ENCODE measurements at places on chromosomes 5 and 9.
A peak's percentile ranks its signal among the peaks of the same experiment; 100 is the strongest.

DNA sequence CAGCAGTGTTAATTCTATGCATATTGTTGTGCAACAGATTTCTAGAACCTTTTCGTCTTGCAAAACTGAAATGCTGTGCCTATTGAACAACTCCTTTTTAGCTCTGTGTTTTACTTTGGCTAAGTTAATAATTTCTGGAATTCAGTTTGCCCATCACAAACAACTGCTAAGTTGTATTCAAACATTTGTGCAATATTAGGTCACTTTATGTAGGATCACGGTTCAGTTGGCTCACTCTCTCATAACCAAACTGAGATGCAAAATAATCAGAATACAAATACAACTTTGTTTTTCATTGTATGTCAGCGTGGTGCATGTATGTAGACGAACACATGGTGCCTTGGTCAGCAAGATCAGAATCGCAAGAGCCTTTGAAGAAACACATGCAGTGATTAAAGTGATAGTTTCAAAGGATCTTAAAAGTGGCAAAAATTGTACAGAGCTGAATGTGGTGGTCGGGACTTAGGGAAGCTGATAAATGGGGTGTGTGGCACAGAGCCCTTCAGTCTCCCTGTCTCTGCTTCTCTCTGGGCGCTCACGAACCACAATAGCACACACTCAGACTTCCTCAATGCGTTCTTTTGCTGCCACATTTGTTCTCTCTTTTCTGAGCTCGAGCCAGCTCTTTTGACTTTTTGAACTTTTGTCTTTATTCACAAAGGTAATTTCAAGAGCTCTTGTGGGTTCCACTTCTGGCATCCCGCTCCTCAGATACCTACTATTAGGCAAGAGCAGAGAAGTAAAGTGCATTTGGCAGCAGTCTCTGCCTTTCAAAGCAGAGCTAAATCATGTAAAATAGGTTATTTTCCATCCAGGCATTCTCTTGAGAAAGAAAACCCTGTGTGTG, 112.4 kb upstream of the CTSL start:
- DNase-seq: peak; percentile 62

- no peak for DNase-seq
Observed at GRCh38 chr9:122119166-122119521, 26.0 kb upstream of the TTLL11 start.

DNA sequence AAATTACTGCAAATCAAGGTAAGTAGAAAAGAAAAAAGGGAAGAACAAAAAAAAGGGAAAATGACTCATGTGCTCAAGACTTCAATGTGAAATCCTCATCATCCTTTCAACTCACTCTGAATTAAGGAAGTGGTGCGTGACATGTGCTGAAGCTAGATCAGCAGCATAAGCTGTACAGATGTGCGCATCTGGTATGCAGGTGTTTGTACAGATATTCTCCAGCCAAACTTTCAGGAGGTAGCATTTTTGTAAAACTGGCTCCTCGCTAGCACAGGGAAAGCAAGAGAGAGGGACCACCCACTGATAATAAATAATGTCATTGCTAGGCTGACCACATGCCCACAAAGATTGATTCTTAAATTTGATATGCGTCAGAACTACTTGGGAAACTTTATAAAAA, 253.9 kb upstream of the RGMB start:
- no peak for DNase-seq

DNA sequence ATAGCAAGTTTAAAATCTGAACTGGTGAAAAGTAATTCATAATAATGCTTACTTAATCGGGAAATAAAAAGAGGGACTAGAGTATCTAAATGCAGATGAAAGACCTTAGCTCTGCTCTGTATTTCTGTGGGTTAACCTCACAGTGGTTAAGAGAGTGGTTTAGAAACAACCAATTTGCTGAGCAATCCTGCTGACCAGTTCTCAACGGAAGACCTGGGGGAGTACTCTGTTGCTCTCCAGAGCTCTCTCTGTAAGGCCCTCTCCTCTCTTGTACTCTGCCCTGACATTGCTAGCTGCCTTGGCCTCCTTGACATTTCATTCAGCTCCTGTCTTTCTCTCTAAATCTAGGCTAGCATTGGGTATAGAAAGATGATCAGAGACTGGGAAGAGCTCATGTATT, 1186.6 kb upstream of the SEMA6A start:
- DNase-seq: no peak

DNA sequence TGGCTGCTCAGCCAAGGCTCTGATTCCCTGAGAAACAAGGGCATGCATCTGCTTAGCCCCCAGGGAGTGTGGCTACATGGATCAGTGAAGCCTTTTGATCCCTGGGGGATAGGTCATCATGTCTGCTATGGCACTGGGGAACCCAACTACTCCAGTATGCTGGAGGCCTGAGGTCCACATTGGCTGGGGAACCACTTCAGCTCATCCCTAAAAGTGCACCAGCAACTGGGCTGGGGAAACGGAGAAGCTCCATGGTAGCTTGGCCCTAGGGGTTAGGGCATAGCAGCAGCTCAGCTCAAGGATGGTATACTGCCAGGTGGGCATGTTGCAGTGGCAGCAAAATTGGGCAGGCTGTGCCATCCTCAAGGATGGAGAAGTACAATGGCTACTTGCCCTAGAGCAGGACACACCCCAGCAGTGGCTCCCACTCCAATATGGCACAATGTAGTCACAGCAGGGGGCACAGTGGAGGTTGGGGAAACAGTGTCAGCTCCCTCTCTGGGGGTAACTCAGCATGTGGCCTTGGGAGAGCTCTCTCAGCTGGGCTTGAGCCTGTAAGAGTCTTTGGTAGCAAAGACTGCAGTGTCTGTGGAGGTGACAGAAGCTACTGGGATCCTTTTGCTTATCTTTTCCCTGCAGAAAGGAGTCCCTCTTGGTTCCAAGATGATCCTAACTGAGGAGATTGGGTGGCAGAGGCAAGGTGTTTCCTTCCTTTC, 111.5 kb upstream of the FSTL4 start:
- no peak for DNase-seq

GRCh38 chr5:43017428-43017815, 22.7 kb downstream of the ANXA2R start:
- DNase-seq: no peak

- DNase-seq: no peak
Observed at GRCh38 chr5:10621832-10622231, 58.0 kb downstream of the ANKRD33B start.

GRCh38 chr5:108642170-108642906, 105.4 kb upstream of the FER start:
- peak; percentile 42 for DNase-seq

- DNase-seq: no peak
Observed at GRCh38 chr5:38830521-38831051, 15.2 kb upstream of the OSMR start.

- no peak for DNase-seq
Observed at GRCh38 chr5:143316844-143317631, 86.4 kb downstream of the NR3C1 start.

- no peak for DNase-seq
Observed at GRCh38 chr9:133576031-133576874, 32.9 kb downstream of the FAM163B start.

DNA sequence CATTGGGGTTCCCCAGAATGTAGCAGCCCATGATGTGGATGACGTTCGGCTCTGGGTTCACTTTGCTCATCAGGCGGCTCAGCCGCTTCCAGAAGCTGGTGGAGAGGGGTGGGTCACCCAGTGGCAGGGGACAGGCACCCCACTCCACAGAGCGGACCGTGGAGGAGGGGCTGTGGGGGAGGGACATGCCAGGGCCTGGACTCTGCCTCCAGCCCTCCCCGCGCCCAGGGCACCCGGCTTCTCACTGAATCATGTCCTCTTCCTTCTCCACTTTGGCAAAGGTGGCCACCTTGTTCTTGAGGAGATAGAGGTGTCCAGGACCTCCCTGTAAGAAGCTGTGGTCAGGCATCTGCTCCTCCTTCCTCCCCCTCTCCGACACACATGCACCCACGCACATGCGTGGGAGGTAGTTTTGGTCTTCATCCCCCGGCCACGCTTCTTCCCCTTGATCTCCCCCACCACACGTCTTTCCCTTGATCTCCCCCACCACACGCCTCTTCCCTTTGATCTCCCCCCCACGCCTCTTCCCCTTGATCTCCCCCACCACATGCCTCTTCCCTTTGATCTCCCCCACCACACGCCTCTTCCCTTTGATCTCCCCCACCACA, 8.9 kb upstream of the ENTPD8 start:
- no peak for DNase-seq

DNA sequence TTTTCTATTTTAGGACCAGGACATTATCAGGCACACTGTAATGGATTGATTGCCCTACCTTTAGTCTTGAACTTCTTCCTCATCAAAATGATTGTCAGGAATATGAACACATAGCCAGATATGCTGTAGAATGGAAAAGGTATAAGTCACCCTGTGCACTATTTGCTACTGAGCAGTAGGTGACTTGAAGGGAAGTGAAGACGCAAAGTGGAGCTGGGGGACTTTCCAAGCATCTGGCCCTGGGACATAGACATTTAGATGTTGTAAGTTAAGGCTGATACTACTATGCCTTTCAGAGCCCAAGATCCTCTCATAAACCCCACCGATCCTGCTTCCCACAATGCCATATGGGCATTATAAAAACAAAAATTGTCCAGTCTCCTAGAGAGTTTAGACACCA, 174.5 kb downstream of the DOCK8 start:
- DNase-seq: no peak

DNA sequence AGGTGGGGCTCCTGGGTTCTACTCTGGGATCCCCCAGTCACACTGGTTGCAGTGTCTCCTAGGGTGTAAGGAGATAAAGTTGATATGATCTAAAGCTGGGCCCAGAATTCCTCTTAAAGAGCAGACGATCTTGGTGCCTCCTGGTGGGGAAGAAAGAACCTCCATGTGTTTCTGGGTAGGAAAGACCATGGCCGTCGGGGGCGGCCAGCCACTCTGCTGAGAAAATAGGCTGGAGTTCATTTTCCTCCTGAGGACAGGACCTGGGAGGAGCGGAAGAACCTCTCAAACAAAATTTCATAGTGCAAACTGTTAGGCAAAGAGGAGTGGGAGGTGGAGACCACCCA, 163.8 kb upstream of the TBC1D2 start:
- DNase-seq: no peak

DNA sequence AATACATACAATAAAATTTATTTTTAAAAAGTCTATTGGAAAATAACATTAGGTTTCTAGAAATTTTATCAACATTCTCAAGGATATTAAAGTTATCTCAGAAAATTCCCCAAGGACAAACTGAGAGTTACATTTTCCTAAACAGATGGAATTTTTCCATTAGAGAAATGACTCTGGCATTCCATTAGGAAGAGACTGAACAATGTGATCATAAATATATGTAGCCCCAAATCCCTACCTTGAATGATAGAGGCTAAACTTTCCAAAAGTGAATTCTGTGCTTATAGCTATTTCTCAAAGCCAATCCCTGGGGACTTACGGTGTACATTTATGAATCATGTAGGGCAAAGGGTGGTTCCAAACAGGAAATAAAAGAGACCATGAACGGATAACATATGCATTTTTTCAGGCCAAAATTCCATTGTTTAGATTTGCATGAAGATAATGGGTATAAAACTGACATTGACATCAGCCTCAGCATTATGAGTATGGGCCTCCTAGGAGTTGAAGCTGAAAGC, 1181.0 kb upstream of the DMAC1 start:
- no peak for DNase-seq

DNA sequence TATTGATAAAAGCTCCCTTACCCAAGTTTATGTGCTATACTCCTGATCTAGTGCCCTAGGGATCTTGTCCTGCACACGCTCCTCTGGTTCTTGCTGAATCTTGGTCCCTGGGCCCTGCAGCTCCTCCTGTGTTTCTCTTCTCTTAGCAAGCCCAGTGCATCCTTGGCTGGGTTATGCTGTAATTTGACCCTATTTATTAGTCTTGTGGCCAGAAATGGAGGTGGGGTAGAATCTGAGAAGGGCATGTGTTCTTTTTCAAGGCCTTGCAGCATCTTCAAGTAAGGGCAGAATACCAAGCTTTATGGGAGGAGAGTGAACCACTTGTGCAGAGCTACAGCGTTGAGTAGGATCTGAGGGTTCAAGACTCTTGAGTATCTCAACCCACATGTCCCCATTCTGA, 366.8 kb downstream of the FAM170A start:
- DNase-seq: no peak

DNA sequence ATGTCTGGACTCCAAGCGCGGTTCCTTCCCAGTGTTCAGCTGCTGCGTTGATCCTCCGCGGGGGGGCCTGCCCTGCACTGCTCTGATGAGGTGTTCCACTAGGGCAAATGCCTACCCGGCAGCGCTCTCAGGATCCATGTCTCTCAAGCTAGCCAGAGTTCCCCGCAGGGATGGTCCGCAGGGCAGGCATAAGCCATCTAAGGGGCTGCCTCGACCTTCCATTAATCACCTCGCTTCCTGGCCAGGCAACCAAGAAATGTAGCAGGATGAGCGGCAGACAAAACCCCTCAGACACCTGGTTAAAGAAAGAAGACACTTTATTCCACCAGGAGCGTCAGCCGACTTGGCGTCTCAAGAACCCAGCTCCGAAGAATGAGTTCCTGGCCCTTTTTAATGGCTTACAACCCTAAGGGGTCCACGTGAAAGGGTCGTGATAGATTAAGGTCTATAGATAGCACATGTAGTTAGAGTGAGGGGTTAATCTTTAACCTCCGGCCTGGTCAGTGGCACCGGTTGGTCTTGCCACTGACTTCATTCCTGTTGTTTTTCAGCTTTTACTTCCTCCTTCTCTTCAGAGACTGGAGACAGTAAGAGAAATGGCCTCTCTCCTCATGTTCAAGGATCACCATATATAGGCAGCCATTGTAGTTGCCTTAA, 47.2 kb upstream of the COX7C start:
- DNase-seq: no peak

DNA sequence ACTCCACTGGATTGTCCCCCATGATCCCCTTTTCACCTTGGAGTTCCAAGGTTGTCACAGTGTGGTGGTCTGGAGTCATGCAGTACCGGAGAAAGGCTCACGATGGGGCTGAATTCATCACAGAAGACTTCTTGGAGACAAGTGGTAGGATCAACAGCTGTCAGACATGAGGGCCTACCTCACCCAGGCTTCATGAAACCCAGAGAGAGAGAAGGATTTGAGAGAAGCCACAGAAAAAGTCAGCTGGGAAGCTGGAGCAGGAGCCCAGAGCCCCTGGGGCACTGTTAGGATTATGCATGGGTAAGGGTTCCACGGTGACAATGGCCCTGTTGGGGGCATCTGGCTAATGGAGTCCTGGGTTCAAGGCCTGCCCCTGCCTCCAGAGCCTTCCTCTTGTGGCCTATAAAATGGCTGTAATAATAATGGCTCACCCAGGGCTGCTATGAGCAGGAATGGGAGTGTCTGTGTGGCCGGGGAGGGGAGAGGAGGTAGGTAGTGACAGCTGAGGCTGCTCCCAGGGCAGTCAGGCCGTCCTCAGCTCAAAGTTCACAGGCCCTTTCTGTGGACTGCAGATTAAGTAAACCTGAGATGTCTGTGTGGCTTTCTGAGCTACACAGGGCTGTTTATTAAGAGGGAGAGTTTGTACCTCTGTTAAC, 910 bp downstream of the TRIM14 start:
- no peak for DNase-seq

GRCh38 chr5:126921241-126922091, 108.9 kb downstream of the MARCHF3 start:
- DNase-seq: no peak

GRCh38 chr9:4786599-4786998, 6.1 kb upstream of the RCL1 start:
- no peak for DNase-seq

GRCh38 chr5:97568382-97568781, 385.3 kb upstream of the RIOK2 start:
- DNase-seq: no peak

- DNase-seq: no peak
Observed at GRCh38 chr9:129664746-129665388, 580 bp upstream of the PRRX2 start.

- DNase-seq: no peak
Observed at GRCh38 chr5:152178350-152178699, 226.8 kb downstream of the NMUR2 start.
